ENCODE measurements at places on chromosomes 1 and 21.

GRCh38 chr1:43836267-43836951 lies 97.2 kb upstream of the ARTN start:
- DNase-seq = peak; percentile 63

GRCh38 chr21:43639470-43640353 lies 19.6 kb downstream of the HSF2BP start:
- DNase-seq = no peak

- DNase-seq = peak; percentile 78
Observed at GRCh38 chr1:182781841-182782586, 7.6 kb upstream of the NPL start.

DNA sequence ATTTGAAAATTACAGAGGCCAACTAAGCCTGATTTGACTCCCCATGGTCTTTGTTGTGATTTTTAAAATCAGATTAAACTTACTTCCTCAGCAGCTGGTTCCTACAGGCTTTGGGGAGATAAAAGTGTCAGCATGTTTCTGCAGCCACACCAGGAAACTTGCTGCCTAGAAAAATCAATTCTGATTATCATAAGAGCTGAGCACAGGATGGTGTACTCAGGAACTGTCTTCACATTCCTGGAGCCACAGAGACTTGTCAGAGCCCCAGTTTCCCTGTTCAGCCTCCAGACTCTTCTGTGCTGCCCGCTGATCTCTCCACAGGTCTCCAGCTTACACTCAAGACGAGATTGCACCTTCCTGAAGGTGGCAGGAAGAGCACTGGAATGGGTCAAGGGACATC lies 23.9 kb downstream of the RAB3B start:
- DNase-seq = no peak

GRCh38 chr1:115888976-115889375 lies 48.0 kb upstream of the NHLH2 start:
- no peak for DNase-seq

GRCh38 chr21:32392880-32393676 lies at the start of gene URB1:
Gene URB1 (minus strand): TSS chr21:32393012. CDS start chr21:32392910, 102 bp downstream.
- DNase-seq = peak; percentile 95

Data from activated CD8-positive, alpha-beta T cell treated with anti-CD3 and anti-CD28 coated beads, Interleukin-2, amount 10 ng/mL, durations not matched to agents 7 days and 5 days (primary cell).